ENCODE measurements at places on chromosomes 4 and X.

DNA sequence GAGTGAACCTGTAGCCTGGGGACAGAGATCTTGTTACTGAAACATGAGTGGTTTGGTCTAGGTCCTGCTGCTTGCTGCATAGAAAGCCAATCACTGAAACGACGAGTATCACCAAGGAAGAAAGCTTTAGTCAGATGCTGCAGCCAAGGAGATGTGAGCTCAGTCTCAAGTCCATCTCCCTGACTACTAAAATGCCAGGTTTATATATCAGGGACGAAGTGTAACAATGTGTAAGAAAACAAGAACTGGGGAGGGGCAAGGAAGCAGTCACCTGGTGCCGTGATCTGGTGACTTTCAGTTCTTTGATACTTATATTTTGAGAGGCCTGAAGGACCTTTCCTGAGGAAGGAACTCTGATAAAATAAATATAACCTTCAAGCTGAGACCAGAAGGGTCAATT lies 19.6 kb upstream of the ABRAXAS1 start:
- no peak for DNase-seq

DNA sequence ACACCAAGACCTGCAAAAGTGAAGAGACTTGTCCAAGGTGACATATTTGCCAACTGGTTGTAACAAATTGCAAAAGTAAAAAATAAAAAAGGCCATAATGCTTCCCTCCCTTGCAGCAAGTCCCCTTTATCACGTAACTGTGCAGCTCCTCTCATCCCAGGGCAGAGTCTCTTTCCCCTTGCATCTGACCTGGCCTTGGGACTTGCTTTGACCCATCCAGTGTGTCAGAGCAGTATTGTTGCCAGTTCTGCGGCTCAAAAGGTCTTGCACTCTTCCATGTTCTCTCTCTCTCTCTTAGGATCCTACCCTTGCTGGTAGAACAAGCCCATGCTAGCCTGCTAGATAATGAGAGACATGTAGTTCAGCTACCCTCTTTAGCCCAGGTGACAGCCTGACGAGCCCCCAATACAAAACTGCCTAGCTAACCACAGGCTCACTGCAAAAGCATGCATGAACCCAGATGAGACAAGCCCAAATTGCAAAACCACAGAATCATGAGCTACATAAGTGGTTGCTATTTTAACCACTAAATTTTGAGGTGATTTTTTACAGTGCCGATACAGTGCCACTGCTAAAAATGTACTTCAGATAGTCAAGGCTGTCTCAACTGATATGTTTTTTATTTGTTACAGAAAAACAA lies 289.5 kb upstream of the PPARGC1A start:
- no peak for DNase-seq

GRCh38 chr4:89353514-89353913 lies 45.9 kb upstream of the GPRIN3 start:
- no peak for DNase-seq

DNA sequence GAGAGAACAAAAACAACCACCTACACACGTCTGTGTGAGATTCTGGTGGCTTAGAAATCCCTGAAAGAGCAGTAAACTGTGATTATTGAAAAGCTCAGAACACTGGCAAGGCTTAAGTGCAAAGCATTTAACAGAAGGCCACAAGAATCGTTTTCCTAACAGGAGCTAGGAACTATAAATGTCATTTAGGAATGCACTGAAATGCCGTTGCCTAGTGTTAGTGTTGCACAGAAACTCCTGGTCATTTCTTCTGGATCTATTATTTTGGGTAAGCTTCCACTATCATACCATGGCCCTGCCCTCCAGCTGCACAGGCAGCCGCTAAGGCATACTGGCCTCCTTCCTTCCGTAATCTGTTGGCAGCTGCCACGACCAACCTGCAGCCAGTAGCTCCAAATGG lies 923.2 kb downstream of the NLGN4X start:
- no peak for DNase-seq

- DNase-seq, result no peak
These were observed 90.8 kb downstream of the SHOX start for GRCh38 chrX:721354-721753.

GRCh38 chrX:87616371-87616770 lies 98.8 kb downstream of the KLHL4 start:
- DNase-seq, result no peak

- no peak for DNase-seq
These were observed 53.2 kb downstream of the MAML3 start for GRCh38 chr4:140100771-140101170.

GRCh38 chrX:47797084-47797483 lies 39.6 kb upstream of the ZNF81 start:
- no peak for DNase-seq

- DNase-seq, result no peak
These were observed 8.2 kb upstream of the PWWP3B start for GRCh38 chrX:106159861-106160282.

DNA sequence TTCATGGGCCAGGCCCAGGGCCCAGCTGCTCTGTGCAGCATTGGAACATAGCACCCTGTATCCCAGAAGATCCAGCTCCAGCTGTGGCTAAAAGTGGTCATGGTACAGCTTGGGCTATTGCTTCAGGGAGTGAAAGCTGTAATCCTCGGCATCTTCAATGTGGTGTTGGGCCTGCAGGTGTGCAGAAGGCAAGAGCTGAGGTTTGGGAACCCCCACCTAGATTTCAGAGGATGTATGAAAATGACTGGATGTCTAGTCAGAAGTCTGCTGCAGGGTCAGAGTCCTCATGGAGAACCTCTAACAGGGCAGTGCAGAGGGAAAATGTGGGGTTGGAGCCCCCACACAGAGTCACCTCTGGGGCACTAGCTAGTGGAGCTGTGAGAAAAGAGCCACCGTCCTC lies 341.7 kb downstream of the PPP3CA start:
- no peak for DNase-seq
